ENCODE measurements at places on chromosomes 7 and 10.
A peak's percentile ranks its signal among the peaks of the same experiment; 100 is the strongest.

- H3K27me3 ChIP-seq: no peaks in the 10 kb centered on the region
- DNase-seq: no peak
- H3K36me3 ChIP-seq: no peaks in the 10 kb centered on the region
- H3K4me3 ChIP-seq: no peak overlapping the region
- H3K27ac ChIP-seq: no peak overlapping the region
Observed at GRCh38 chr10:9069136-9069535, 1014.6 kb downstream of the GATA3 start.

DNA sequence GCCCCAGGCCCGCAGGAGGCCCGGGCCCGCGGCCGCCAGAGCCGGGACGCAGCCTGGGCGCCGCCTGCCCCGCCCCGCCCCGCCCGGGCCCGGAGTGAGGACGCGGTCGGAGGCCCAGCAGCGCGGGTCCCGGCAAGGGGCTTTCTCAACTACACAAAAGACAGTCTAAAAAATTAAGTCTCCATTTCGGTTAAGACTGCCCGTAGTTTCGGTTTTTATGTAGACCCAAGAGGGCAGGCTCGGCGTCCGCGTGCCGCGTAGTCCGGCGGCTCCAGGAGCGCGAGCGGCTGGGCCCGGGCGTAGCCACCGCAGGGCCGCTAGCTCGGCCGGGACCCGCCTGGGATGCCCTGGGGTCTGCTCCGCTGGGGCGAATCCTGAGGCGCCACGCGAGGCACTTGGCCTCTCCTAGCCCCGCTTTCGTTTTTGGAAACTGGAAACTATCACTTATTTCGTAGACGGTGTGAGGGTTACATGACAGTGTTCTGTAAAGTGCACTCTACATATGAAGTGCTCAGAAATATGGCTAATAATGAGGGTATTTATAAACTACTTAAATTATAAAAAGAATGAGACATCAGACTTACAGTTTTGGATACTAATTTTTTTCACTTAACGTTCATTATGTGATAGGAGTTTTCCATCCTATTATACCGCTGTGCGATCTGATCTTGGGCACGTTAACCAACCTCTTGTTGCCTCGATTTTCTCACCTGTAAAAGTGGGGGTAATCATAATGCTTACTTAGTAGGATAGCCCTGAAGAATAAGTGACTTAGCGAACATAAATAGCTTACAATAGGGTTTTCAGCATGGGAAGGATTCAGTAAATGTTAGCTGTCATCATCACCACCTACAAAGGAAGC, 573 bp downstream of the BLVRA start:
- peak; percentile 32 for DNase-seq
- H3K36me3 ChIP-seq: no peaks in the 10 kb centered on the region
- no peaks in the 10 kb centered on the region for H3K27me3 ChIP-seq

DNA sequence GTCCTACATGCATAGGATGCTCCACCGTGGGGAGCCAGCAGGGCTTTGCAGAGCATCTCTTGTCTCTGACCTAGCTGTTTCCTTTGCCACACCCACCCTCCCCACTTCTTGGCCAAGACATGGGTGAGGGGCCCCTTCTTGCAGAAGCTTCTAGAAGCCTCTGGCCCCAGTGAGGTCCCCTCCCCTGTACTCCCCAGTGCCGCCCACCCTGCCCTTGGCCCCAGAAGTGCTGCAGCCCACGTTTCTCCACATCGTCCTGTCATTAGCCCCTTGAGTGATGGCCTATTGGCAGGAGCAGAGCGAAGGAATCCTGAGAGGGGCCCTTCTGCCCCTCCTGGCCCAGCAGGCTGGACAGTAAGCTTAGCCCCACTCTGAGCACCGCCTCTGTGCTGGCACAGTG, 43.7 kb downstream of the ALOX5 start:
- peak overlapping the region; percentile 81 for H3K27ac ChIP-seq
- H3K4me3 ChIP-seq: no peak overlapping the region
- peaks cover 11% of the 10 kb centered on the region for H3K4me1 ChIP-seq
- no peak for DNase-seq
- H3K36me3 ChIP-seq: no peaks in the 10 kb centered on the region

DNA sequence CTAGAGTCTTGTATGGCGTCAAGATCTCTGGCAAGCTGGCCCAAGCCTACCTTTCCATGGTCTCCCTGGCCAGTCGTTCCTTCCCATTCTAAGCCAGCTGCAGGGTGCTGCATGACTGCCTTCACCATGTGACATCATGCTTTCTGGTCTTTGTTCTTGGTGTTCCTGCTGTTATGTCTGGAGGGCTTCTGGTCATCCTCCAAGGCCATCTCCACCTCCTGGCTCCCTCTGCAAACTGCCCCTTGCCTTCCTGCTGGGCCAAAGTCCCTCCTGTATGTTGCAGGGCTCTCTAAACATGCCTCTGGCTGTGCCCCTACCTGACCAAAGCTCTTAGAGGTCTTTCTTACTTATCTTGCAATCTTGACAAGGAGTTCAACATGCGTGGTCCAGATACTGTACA, 44.4 kb upstream of the SHH start:
- peaks cover 14% of the 10 kb centered on the region for H3K27me3 ChIP-seq
- H3K36me3 ChIP-seq: no peaks in the 10 kb centered on the region
- DNase-seq: no peak
- no peak overlapping the region for H3K27ac ChIP-seq

DNA sequence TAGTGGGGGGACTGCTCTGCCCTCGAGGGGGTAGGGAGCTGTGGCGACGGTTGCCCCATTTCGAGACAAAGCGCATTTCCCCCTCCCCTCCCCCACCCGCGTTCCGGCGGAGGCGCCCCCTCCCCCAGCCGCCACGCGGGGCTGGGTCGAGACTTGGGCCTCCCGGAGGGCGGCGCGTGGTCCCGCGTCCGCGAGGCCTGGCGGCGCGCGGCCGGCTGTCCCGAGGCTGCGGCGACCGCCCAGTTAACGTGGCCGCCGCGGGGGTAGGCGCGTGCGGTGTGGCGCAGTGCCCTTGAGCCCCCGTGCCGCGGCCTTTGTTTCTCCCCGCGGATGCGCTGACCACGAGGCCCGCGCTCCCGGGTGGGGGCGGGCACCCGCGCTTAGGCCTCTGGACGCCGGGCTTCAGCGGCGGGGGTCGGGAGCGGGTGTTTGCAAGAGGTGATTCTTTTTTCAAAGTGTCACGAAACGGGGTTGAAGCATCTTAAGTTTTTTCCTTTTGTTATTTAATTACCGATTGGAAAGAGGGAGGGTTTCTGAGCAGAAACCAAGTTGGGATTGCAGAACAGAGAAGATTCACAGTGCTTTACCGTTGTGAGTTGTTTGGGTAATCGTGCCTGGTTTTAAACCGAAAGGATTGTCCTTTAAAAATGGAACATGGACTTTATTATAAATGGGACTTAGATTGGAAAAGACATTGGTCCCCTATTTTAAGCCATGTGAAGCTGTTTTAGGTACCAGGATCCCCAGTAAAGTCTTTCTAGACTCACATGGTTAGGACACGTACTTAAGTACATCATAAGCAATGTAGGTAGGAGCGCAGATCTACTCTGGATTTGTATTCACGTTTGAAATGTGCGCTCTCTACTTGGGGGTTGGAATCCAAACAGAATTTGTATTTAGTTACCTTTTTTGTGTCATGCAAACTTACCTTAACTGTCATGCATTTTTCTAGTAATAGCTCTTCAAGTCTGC, 760 bp downstream of the CBX3 start:
- peak overlapping the region; percentile 80 for H3K4me3 ChIP-seq
- DNase-seq: peak; percentile 53
- H3K36me3 ChIP-seq: no peaks in the 10 kb centered on the region
- H3K4me1 ChIP-seq: peaks cover 28% of the 10 kb centered on the region
- H3K27ac ChIP-seq: peak overlapping the region; percentile 99

GRCh38 chr7:96727534-96728088, 18.0 kb upstream of the SEM1 start:
- H3K4me3 ChIP-seq: no peak overlapping the region
- H3K36me3 ChIP-seq: no peaks in the 10 kb centered on the region
- no peak overlapping the region for H3K27ac ChIP-seq
- H3K27me3 ChIP-seq: peaks cover 4% of the 10 kb centered on the region
- DNase-seq: no peak

- no peak overlapping the region for H3K27ac ChIP-seq
- H3K4me3 ChIP-seq: no peak overlapping the region
- no peaks in the 10 kb centered on the region for H3K36me3 ChIP-seq
- H3K27me3 ChIP-seq: no peaks in the 10 kb centered on the region
- no peaks in the 10 kb centered on the region for H3K4me1 ChIP-seq
Observed at GRCh38 chr10:58143944-58144343, 123.8 kb downstream of the IPMK start.

- H3K4me3 ChIP-seq: no peak overlapping the region
- H3K36me3 ChIP-seq: no peaks in the 10 kb centered on the region
- no peaks in the 10 kb centered on the region for H3K27me3 ChIP-seq
- DNase-seq: no peak
Observed at GRCh38 chr10:70772627-70773026, 12.6 kb downstream of the TBATA start.

GRCh38 chr10:26621889-26622711, 75.4 kb upstream of the PDSS1 start:
- H3K27me3 ChIP-seq: peaks cover 17% of the 10 kb centered on the region
- DNase-seq: peak; percentile 67
- H3K36me3 ChIP-seq: no peaks in the 10 kb centered on the region
- no peaks in the 10 kb centered on the region for H3K4me1 ChIP-seq
- peak overlapping the region; percentile 41 for H3K4me3 ChIP-seq

- DNase-seq: no peak
- no peak overlapping the region for H3K4me3 ChIP-seq
- no peaks in the 10 kb centered on the region for H3K36me3 ChIP-seq
- H3K27me3 ChIP-seq: no peaks in the 10 kb centered on the region
- peaks cover 11% of the 10 kb centered on the region for H3K4me1 ChIP-seq
Observed at GRCh38 chr7:158273138-158273651, 314.4 kb downstream of the PTPRN2 start.

- H3K27ac ChIP-seq: no peak overlapping the region
- no peaks in the 10 kb centered on the region for H3K27me3 ChIP-seq
- H3K36me3 ChIP-seq: no peaks in the 10 kb centered on the region
- no peak for DNase-seq
- H3K4me1 ChIP-seq: no peaks in the 10 kb centered on the region
- H3K4me3 ChIP-seq: no peak overlapping the region
Observed at GRCh38 chr7:41822259-41822817, 119.4 kb upstream of the INHBA start.

- no peaks in the 10 kb centered on the region for H3K36me3 ChIP-seq
- no peak overlapping the region for H3K4me3 ChIP-seq
- no peak overlapping the region for H3K27ac ChIP-seq
- no peaks in the 10 kb centered on the region for H3K4me1 ChIP-seq
- H3K27me3 ChIP-seq: no peaks in the 10 kb centered on the region
- DNase-seq: no peak
Observed at GRCh38 chr7:79064187-79064823, 389.2 kb downstream of the MAGI2 start.

DNA sequence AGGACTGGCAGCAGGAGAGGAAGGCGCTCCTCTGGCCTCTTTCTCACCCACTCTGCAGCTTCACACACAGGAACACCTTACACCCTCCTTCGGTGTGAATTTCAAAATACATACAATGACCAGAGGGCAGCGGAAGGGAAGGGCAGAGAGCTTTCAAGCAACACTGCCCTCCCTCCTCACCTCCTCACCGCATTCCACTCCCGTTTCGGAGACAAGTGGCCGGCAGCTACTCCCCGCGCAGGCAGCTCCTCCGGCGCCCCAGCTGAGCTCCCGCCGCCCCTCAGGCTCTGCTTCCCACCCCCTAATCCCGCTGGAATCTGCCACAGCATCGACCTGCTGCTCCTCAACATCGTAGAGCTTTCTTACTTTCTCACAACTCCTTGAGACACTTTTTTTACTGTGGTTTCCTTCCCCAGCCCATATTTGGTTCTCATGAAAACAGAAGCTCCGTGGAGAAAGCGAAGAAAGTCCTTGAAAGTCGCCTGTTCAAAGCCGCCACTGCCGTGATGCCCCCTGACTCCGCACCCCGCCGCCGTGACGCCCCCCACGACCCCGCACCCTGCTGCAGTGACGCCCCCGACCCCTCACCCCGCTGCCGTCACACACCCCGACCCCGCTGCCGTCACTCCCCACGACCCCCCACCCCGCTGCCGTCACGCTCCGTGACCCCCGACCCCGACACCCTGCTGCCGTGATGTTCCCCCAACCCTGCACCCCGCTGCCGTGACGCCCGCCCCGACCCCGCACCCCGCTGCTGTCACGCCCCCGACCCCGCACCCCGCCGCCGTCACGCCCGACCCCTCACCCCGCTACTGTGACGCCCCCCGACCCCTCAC, 14.6 kb upstream of the GPER1 start:
- no peaks in the 10 kb centered on the region for H3K27me3 ChIP-seq
- no peaks in the 10 kb centered on the region for H3K4me1 ChIP-seq
- H3K36me3 ChIP-seq: no peaks in the 10 kb centered on the region
- no peak for DNase-seq

DNA sequence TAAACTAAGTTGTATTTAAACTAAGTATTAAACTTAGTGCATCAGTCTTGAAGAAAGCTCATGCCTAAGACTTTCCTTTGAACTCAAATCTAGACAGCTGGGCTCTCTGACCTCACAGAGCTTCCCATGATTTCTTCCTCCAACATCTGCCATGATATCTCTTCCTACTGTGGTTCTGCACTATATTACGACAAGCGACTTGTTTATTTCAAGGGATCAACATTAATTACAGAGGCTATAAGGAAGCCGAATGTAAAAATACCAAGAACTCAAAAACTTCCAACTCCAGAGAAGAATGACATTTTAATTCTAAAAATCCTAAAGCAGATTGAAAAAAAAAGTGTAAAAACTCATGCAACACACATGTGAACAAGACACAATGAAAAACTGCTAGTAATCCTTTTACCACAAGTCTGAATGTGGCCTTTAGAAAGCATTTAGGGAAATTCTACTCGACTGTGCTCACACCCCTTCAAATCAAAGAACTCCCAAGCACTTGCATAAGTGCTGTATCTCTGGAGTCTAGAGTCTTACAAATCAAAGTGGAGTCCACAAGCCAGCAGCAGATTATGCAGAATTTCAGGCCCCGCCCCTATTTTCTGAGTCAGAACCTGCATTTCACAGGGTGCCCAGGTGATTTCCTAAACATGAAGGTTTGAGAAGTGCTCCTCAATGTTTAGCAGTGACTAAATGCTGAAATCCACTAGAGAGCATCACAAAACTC, 22.7 kb upstream of the WASHC2A start:
- no peaks in the 10 kb centered on the region for H3K27me3 ChIP-seq
- no peaks in the 10 kb centered on the region for H3K36me3 ChIP-seq
- no peak overlapping the region for H3K4me3 ChIP-seq
- no peak for DNase-seq
- H3K27ac ChIP-seq: no peak overlapping the region

DNA sequence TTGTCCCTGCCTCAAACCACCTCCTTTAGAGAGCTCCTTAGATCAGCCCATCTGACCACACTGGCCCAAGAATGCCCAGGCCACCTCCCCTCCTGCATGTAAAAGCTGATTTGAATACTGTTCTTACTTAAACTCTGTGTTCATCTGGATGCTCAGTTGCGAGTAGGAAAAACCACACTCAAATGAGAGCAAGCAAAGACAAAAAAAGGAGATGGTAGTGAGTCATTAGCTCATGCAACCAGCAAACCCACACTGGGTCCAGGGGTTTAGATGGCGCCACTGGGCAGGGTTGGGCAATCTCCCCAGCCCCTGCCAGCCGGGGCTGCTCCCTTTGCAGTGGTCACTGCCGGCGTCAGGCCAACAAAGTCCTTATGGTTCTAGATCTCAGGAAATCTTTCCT, 32.7 kb downstream of the TSPAN15 start:
- no peak overlapping the region for H3K4me3 ChIP-seq
- peak overlapping the region; percentile 86 for H3K27ac ChIP-seq
- no peak for DNase-seq
- no peaks in the 10 kb centered on the region for H3K36me3 ChIP-seq
- H3K27me3 ChIP-seq: no peaks in the 10 kb centered on the region
- H3K4me1 ChIP-seq: peaks cover 67% of the 10 kb centered on the region
